ENCODE measurements at places on chromosomes 2 and 18. TPM values are rescaled to one million over a fixed set of nuclear protein-coding genes. Genes with fewer than 3 reads are reported as not detected.

The CBLN2 gene
- total RNA-seq: not detected

The TSPYL6 gene
- not detected for total RNA-seq

The CFAP53 gene
- total RNA-seq: 0.14 TPM

The TMEM198 gene
- total RNA-seq: 4.2 TPM

The HOXD3 gene
- not detected for total RNA-seq

Data from activated naive CD8-positive, alpha-beta T cell treated with anti-CD3 and anti-CD28 coated beads for 36 hours (primary cell).